GM19239 (cell line): ENCODE measurements at places on chromosomes 3 and 15.

DNA sequence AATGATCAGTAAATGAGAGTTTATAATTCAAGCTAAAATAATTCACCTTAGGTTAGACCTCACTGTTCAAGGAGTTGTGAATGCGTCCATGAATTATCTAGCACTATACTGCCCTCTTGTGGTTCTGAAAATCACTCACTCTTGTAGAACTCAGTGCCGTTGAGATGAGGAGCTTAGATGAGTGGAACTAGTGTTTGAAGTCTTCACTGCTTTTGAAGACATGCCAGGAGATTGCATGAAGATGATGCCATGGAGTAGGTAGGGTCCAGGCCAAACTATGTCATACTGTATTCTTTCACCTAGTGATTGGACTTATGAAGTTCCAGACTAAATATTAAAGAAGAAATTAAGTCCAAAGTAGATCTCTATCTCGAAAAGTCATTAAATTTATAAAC is 28.8 kb downstream of the LYSMD4 start:
- DNase-seq = no peak

DNA sequence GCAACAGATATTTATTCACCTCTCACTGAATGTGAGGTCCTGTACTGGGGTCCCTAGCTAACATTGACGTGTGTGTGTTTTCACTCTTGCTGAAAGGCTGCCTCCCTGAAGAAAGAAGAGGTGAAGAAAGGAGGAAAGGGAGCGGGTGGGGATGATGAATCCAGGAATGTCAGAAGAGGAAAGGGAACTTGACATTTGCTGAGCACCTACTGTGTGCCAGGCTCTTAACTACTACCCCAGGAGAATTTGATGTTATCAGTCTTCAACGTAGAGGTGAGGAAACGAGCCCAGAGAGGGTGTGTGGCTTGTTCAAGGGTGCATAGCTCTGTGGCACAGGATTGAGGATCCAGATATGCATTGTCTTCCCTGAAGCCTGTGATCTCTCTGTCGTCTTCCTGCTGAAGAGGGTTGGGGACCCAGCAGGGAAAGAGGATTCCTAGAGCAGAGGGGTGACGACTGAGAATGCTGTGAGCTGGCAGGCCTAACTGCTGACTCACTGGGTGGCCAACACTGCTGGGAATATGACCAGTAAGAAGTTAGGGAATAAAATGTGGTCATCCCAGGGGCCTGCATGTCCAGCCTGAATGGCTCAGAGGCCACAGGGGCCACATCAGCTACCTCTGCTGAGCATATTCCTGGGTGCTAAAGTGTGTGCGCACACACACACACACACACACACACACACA is 6.6 kb upstream of the ATP2B2 start:
- DNase-seq = no peak

- DNase-seq = no peak
These were observed 73.6 kb upstream of the ACAD9 start for GRCh38 chr3:128805772-128806171.

DNA sequence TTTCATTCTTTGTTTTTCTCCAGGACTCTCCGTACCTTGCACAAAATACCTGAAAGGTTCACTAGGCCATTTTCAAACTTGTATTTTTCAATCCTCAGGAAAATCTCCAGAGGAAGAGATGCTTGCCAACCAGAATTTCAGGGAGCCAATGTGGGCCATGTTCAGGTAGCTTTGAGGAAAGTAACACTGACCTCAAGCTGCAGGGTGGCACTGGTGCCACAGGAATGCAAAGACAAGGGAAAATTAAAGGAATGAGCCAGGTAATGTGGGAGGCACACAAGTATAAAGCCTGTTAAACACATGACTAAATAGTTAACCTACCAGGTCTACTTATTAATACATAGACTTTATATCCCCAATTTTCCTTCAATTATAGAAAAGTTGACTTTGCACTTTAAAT is 51.9 kb upstream of the GAP43 start:
- DNase-seq = no peak

- no peak for DNase-seq
These were observed at the start of gene OCA2 for GRCh38 chr15:28098766-28099554. OCA2 (minus strand) TSS chr15:28099315; CDS start chr15:28081874, 17,441 bp downstream.

GRCh38 chr15:45441686-45442085 is 63.3 kb upstream of the GATM start:
- no peak for DNase-seq

GRCh38 chr3:88059380-88060170 is 520 bp downstream of the ZNF654 start:
- DNase-seq = no peak

GRCh38 chr3:77038468-77038929 is 1.4 kb upstream of the ROBO2 start:
- peak; percentile 2 for DNase-seq

DNA sequence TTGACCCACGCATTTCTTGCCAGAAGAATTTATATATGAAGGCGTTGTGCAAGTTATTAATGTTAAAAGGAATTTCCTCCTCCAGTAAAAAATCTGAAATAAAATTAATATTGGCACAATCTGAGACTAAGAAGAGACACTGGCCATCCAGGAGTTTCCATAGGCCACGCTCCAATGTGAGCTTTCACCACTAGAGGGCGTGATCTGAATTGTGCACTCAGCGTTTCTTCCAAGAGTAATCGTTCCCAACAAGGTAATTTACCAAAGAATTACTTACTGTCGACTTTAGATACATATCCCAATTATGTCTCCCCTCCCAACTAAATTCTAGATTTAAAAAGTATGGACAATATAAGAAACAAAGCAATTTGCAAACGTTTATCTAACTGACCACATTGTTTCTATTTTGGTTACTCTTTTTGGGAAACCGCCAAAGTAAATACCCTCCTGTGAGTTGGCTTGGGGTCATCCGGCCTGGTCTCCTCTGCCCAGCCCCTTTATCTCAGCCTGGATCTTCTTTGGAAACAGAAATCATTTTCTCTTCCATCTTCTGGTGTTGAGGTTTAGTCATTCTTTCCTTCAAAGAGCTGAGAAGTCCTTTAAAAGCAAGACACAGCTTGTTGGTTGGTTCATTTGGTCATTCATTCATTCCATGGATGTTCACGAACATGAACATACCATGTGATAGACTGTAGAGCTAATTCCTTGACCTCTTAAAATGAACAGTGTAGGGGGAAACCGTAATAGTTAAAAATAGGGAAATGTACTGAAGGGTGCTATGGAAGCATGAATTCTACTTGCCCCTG is 26.2 kb downstream of the POLR2M start:
- DNase-seq = peak; percentile 24

DNA sequence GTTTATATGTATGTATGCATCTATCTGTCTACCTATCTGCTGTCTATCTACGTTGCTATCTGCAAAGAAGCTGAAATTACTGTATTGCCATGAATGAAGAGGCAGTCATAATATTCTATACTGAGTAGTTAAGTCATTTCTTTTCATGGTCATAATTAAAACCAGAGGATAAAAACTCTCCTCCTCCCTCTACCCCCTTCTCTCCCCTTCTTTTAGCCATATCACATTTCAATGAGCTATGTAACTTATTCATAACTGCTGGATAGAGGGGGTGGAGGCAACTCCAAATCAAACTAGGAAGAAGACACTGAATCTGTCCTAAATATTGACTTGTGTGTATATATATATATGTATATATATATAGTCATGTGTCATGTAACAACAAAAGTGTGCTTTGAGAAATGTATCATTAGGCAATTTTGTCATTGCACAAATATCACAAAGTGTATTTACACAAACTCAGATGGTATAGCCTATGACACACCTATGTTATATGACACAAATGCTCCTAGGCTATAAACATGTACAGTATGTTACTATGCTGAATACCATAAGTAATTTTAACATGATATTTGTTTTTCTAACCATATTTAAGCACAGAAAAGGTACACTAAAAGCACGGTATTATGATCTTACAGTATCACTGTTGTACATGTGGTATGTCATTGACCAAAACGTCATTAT is 229.7 kb upstream of the KCNMB2 start:
- DNase-seq = no peak

- DNase-seq = no peak
These were observed 74.6 kb downstream of the ITGB5 start for GRCh38 chr3:124812291-124813265.

GRCh38 chr3:38264353-38264771 is 1.2 kb upstream of the SLC22A13 start:
- no peak for DNase-seq

- DNase-seq = no peak
These were observed 57.3 kb upstream of the SPRED1 start for GRCh38 chr15:38195191-38195901.

DNA sequence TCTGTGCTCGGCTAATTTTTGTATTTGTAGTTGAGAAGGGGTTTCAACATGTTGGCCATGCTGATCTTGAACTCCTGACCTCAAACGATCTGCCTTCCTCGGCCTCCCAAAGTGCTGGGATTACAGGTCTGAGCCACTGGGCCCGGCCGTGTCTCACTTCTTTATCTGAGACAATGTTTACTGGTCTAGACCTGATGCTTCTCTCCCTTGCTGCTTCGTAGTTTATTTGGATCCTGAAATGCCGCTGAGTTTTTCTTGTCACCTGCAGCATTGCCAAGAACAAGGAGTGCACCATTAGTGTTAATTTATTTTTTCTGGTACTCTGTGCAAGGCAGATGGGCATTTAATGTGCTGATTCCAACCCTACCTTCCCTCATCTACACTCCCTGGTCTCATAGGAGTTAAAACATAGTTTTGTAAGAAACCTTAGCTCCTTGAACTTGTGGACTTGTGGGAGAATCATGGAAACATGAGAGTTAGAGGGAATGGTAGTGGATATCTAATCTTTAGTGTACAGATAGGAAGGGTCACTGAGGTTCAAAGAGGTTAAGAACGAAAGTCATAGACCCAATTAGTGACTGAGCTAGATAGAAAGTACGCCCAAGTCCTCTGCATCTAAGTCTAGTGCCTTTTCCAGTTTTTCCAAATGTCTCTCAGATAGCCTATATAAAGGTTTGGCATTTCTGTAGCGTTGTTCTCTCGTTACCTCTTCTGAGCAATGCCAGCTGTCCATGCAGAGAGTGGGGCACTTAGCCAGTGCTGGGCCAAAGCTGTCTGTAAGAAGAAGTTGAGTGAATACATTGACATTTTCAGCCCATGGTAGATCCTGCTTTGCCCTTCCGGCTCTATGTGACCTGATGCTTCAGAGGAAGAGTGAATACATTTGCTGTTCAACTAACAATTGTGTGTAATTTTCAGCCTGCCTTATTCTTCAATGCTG is 244.1 kb downstream of the LPP start:
- no peak for DNase-seq

DNA sequence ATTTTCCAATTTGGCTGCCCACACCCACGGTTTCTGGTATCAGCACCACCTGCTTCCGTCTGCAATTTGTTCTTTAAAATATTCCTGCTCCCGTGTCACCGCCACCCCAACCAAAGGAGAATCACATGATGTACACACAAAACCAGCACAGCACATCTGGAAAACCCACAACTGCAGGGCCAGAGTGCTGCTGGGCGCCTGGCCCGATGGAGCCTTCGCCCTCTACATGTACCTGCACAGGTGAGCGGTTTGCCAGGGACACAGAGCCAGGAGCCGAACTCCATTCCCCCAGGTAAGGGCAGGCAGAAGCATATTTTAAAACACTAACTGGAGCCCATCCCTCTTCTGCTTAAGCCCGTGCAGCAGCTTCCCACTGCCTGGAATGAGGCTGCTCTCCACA is 75.6 kb downstream of the ADAMTS17 start:
- no peak for DNase-seq

GRCh38 chr3:104768886-104769285 is 597.8 kb upstream of the ALCAM start:
- DNase-seq = no peak

DNA sequence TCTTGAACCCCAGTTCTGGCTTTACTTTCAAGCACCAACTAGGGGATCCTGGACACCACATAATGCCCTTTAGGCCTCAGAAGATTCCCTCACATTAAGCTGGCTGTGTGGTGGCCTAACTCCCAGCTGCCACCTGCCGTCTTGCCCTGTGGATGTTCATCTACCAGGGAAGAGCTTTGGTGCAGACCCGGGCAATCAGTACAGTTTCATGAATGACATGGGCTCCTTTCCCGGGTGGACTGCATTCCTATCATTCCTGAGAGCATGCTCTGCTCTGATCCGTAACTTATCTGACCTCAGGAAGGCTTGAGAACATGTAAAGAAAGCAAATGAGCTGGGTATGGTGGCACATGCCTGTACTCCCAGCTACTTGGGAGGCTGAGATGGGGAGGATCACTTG is 50.0 kb upstream of the GSK3B start:
- DNase-seq = no peak

GRCh38 chr15:44084770-44085169 is 110.3 kb downstream of the FRMD5 start:
- no peak for DNase-seq

GRCh38 chr3:162391301-162391700 is 894.7 kb downstream of the OTOL1 start:
- DNase-seq = no peak

DNA sequence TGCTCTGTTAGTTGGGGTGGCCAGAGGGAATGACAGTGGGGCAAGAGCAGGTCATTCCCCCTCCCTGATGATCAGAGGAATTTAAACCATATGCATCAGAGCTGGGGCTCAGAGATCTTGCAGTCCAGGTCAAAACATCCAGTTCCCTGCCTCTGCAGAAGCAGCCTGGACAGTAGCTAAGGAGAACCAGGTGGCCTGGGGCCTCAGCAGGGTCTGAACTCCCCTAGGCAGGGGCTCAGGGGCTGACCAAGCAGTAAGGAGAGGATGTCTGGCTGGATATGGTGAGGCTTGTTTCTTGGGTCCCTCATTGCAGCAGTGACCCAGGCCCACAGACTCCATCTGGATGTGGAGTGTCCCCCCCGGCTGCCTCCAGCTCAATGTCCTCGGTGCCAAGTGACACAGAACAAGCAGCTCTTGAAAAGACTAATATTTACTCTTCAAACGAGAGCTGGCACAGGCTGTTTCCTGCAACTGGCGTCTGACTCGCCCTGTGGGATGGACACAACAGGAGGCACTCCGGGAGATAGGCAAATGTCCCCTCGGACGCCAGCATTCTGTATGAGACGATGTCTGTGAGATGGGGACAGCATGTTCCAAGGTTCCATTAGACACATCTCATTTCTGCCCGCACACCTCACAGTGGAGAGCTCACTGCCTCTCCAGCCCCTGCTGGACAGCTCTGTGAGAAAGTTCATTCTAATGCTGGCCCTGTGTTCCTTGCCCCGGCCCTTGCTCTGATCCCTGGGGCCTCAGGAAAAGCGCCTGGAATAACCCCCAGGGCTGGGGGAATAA is 37.1 kb downstream of the SEC22C start:
- no peak for DNase-seq

GRCh38 chr15:75199357-75199940 is 2.2 kb upstream of the C15orf39 start:
- no peak for DNase-seq

GRCh38 chr3:22555753-22556435 is 647.2 kb upstream of the UBE2E2 start:
- DNase-seq = no peak
